Vagina (tissue), 2 donors: ENCODE measurements at places on chromosomes 6 and 20.

DNA sequence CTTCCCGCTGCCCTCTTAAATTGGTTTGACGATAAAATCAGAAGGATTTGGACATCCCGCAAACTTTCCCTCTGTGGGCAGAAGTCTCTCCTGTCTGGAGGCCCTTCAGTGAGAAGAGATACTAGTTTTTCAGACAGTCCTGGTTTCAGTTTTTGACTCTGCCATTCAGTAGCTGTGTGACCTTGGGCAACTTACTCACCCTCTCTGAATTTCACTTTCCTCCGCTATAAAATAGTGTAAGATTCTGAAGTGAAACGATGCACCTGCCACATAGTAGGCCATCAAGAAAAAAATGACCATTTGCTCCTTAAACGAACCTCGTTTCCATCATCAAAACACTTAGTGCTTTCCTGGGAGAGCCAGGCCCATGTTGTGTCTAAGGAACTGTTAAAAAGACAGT is 97.2 kb downstream of the LINC00237 start:
- no peak for DNase-seq

- DNase-seq = no peak
Measured at GRCh38 chr6:104604685-104605084, 255.0 kb downstream of the HACE1 start.

DNA sequence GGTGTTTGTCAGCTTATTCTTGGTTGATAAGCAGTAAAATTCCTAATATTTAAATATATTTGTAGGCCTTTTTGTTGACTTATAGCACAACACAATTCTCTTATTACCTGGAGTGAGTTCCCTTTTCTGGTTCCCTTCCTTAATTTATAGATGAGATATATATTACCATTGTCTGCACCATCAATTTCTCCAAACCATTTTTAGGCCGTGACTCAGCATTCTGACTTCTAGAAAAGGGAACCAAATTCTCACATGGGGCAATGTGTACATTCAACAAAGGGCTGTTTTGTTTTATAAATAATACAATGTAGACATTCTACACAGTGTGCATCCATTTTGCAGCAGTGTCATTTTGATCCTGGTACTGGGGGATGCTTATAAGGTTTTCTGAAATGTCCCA is 52.8 kb downstream of the NCOA7 start:
- no peak for DNase-seq

GRCh38 chr6:35343835-35344550 is 1.6 kb downstream of the PPARD start:
- no peak for DNase-seq
